CD4-positive, alpha-beta memory T cell (primary cell): ENCODE measurements at places on chromosomes 7 and 10.
A peak's percentile ranks its signal among the peaks of the same experiment; 100 is the strongest.

- DNase-seq: no peak
- H3K4me3 ChIP-seq: no peak overlapping the region
- no peaks in the 10 kb centered on the region for H3K36me3 ChIP-seq
- H3K27me3 ChIP-seq: no peaks in the 10 kb centered on the region
These were observed 31.5 kb downstream of the UNC5B start for GRCh38 chr10:71243756-71244395.

GRCh38 chr7:85573346-85573745, 386.5 kb upstream of the SEMA3D start:
- H3K4me1 ChIP-seq: no peaks in the 10 kb centered on the region
- H3K27me3 ChIP-seq: no peaks in the 10 kb centered on the region
- no peaks in the 10 kb centered on the region for H3K36me3 ChIP-seq
- H3K4me3 ChIP-seq: no peak overlapping the region
- no peak for DNase-seq
- H3K27ac ChIP-seq: no peak overlapping the region

DNA sequence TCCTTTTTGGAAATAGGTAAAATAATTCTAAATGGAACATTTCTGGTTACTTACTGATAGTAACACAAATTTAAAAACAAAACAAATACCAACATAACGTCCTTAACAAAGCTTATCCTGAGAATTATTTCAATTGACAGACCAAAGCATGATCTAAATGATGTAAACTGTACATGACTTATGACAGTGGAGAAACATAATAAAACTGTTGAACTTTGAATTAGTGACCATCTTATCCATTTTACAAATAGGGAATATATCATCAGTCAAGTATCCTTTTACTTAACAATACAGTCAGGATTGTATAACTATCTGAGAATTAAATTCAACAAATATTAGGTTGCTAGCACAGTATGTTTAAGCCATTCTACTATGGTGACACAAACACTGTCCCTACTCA, 2.4 kb downstream of the IPMK start:
- H3K27me3 ChIP-seq: no peaks in the 10 kb centered on the region
- H3K36me3 ChIP-seq: no peaks in the 10 kb centered on the region
- H3K27ac ChIP-seq: no peak overlapping the region
- H3K4me1 ChIP-seq: peaks cover 36% of the 10 kb centered on the region
- DNase-seq: no peak
- no peak overlapping the region for H3K4me3 ChIP-seq

GRCh38 chr7:65251851-65252620, 121.6 kb upstream of the ZNF92 start:
- H3K4me1 ChIP-seq: peaks cover 5% of the 10 kb centered on the region
- H3K36me3 ChIP-seq: no peaks in the 10 kb centered on the region
- no peaks in the 10 kb centered on the region for H3K27me3 ChIP-seq
- peak overlapping the region; percentile 57 for H3K4me3 ChIP-seq
- DNase-seq: peak; percentile 31
- peak overlapping the region; percentile 26 for H3K27ac ChIP-seq

GRCh38 chr10:74079936-74080590, 70.6 kb downstream of the AP3M1 start:
- no peak overlapping the region for H3K27ac ChIP-seq
- no peak overlapping the region for H3K4me3 ChIP-seq
- peaks cover 17% of the 10 kb centered on the region for H3K4me1 ChIP-seq
- DNase-seq: no peak
- H3K36me3 ChIP-seq: peaks cover 17% of the 10 kb centered on the region
- H3K27me3 ChIP-seq: no peaks in the 10 kb centered on the region

DNA sequence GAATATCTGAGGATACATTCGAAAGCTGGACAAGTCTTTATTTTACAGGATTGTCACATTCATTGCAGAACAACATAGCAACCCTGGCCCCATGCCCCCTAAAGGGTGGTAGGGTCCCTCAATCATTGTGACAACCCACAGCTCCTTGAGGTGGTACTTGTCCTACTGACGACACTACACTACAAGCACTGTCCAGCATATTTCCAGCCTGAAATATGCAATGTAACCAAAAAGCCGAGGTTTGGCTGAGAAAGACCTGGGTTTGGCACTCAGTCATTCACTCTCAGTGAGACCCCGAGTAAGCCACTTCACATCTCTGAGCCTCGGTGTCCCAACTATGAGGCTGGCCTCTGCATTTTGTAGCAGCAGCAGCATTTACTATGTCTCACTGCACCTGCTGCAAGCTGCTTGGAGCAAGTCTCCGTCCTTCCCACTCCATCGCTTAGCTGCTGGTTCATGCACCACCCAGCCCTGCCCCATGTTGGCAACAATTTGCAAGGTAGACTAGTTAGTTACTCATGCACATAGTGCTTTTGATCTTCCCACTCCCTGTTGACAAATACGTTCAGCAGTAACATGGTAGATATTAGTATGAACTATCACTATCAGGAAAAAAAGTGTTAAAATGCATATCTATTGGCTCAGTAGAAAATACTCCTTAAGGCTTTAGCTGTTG, 43.6 kb upstream of the TNPO3 start:
- no peaks in the 10 kb centered on the region for H3K36me3 ChIP-seq
- H3K4me1 ChIP-seq: peaks cover 13% of the 10 kb centered on the region
- DNase-seq: no peak
- H3K4me3 ChIP-seq: no peak overlapping the region

DNA sequence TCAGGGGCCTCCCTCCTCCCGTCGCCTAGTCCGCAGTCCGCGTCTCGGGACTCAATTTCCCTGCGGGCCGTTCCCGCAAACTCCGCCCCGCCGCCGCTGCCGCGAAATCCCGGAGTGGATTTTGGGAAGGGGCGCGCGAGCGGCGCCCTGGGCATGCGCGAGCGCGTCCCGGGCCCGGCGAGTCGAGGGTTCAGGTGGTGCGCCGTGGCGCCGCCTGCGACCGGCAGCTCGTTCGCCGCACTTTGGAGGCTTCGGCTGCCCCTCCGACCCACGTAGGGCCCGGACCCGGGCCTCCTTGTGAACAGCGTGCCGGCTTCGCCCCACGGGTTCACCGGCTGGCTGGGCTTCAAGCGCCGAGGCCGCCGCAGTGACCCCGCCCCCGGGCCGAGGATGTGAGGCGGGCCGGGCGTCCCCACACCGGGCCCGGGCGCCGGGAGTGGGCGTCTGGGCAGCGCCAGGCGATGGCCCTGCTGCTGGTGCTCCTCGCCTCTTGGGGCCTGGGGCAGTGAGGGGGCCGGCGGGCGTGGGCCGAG, at the start of gene PLEKHA8:
TSS of gene PLEKHA8 (plus strand) at position 197 of the 533 bp plus-strand sequence. CDS start 351 bp downstream, outside the sequence.
- H3K27ac ChIP-seq: peak within 1 kb of the TSS; percentile 63
- H3K4me3 ChIP-seq: peak within 1 kb of the TSS; percentile 87
- H3K4me1 ChIP-seq: peaks cover 45% of the 10 kb centered on the region
- no peaks in the 10 kb centered on the region for H3K27me3 ChIP-seq

DNA sequence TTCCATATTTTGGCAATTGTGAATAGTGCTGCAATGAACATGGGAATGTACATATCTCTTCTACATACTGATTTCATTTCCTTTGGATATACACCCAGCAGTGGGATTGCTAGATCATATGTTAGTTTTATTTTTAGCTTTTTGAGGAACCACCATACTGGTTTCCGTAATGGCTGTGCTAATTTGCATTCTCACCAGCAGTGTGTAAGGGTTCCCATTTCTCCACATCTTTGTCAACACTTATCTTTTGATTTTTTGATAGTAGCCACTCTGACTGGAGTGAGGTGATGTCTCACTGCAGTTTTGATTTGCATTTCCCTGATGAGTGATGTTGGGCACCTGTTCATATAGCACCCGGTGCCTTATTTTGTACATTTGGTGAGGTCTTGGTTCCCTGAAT, 519.6 kb downstream of the REEP3 start:
- no peak for DNase-seq
- no peak overlapping the region for H3K27ac ChIP-seq
- peaks cover 3% of the 10 kb centered on the region for H3K4me1 ChIP-seq
- no peaks in the 10 kb centered on the region for H3K36me3 ChIP-seq
- no peak overlapping the region for H3K4me3 ChIP-seq
- no peaks in the 10 kb centered on the region for H3K27me3 ChIP-seq

DNA sequence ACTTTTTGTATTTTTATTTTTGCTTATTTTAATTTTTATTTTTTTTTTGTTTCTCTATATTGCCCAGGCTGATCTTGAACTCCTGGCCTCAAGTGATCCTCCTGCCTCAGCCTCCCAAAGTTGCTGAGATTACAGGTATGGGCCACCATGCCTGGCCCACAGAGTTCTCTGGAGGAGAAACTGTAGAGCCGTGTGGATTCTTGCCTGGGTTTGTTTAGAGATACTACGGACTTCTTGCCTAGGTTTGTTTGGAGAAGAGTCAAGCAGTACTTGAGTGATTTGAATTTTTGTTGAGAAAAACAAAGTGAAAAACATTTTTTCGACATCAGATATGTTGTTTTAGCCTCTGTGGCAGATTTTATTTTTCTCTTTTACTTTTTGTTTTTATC, 99.0 kb downstream of the CAMK1D start:
- no peak for DNase-seq
- H3K4me1 ChIP-seq: peaks cover 14% of the 10 kb centered on the region
- H3K27me3 ChIP-seq: no peaks in the 10 kb centered on the region
- H3K27ac ChIP-seq: peak overlapping the region; percentile 60
- H3K36me3 ChIP-seq: no peaks in the 10 kb centered on the region
- H3K4me3 ChIP-seq: no peak overlapping the region

DNA sequence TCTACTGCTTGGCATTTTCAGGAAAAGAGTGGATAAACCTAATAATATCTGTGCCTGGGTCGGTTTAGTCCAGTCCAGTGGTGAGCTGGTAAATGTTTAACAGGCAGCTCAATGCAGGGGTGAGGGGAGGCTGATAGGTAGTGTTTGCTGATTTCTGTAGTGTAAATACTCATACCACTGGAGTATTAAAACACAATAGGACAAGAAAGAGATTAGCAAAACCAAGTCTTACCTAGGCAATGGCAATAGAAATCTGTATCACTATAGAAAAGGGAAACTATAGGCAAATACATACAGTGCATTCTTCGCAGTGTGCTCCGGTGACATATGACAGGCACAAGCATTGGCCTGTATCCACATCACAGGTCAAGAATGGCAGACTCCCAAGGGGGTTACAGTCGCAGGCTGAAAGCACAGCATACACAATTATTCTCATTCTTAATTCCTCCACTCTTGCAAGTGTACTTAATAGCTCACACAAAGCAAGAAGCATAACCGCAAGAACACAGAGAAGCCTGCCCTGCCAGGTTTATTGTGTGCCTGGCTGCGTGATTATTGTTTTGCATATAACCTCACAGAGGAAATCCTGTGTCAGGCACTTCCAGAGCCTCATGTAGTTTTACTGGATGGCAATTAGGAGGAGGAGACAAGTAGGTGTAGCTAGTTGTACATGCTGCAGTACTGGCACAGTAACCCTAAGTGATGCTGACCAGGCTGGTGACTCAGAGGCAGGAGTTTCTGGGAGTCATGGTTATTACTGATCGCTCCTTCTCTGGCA, 35.0 kb downstream of the LAMB4 start:
- no peaks in the 10 kb centered on the region for H3K27me3 ChIP-seq
- H3K4me1 ChIP-seq: no peaks in the 10 kb centered on the region
- no peak overlapping the region for H3K27ac ChIP-seq
- no peaks in the 10 kb centered on the region for H3K36me3 ChIP-seq
- no peak overlapping the region for H3K4me3 ChIP-seq
- no peak for DNase-seq

DNA sequence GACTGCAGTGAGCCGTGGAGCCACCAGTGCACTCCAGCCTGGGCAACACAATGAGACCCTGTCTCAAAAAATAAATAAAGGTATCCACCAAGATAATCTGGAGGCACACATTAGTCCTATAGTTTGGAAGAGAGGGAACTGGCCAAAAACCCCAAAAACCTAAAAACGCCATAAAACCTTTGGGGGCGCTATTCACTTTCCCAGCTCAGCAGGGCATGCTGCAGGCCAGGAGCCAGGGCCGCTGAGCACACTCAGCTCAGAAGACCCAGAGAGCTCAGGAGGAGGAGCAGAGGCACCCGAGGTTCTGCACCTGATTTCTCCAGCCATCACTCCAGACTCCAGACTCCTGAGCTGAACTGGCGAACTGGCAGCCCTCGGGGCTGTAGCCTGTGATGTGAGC, 167.2 kb upstream of the IMMP2L start:
- H3K4me1 ChIP-seq: no peaks in the 10 kb centered on the region
- no peak overlapping the region for H3K4me3 ChIP-seq
- no peaks in the 10 kb centered on the region for H3K36me3 ChIP-seq
- DNase-seq: no peak
- no peak overlapping the region for H3K27ac ChIP-seq

- no peak for DNase-seq
- no peaks in the 10 kb centered on the region for H3K36me3 ChIP-seq
- no peaks in the 10 kb centered on the region for H3K27me3 ChIP-seq
- H3K4me3 ChIP-seq: no peak overlapping the region
These were observed 159.3 kb downstream of the TNS3 start for GRCh38 chr7:47422611-47423010.

GRCh38 chr7:53306846-53307245, 271.4 kb downstream of the POM121L12 start:
- H3K4me1 ChIP-seq: no peaks in the 10 kb centered on the region
- H3K36me3 ChIP-seq: no peaks in the 10 kb centered on the region

DNA sequence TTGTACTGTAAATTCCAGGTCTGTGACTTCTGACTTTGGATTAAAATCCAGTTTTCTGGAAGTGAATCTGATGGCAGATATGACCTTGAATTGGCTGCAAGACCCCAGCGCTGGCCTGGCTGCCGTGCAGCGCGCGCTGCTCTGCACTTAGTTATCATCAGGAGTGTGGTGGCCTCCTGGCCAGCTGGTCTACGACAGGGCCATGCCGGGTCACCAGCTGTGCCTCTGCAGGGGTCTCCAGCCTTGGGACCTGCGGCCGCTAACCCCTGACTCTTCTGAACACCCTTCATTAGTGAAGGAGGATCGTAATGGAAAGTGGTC, 190.7 kb upstream of the SH2B2 start:
- no peak for DNase-seq
- no peak overlapping the region for H3K27ac ChIP-seq
- H3K4me3 ChIP-seq: no peak overlapping the region
- no peaks in the 10 kb centered on the region for H3K4me1 ChIP-seq

GRCh38 chr10:96288151-96288621, 16.0 kb upstream of the DNTT start:
- no peak overlapping the region for H3K4me3 ChIP-seq
- H3K36me3 ChIP-seq: no peaks in the 10 kb centered on the region
- H3K27ac ChIP-seq: no peak overlapping the region
- DNase-seq: no peak
- no peaks in the 10 kb centered on the region for H3K27me3 ChIP-seq

GRCh38 chr7:107359520-107360316, 110.1 kb upstream of the GPR22 start:
- peaks cover 17% of the 10 kb centered on the region for H3K36me3 ChIP-seq
- DNase-seq: no peak

GRCh38 chr7:105905910-105906568, 29.6 kb upstream of the ATXN7L1 start:
- H3K27ac ChIP-seq: no peak overlapping the region
- no peak overlapping the region for H3K4me3 ChIP-seq
- H3K36me3 ChIP-seq: no peaks in the 10 kb centered on the region

GRCh38 chr10:57222129-57222528, 861.1 kb upstream of the ZWINT start:
- H3K36me3 ChIP-seq: no peaks in the 10 kb centered on the region
- no peaks in the 10 kb centered on the region for H3K4me1 ChIP-seq
- DNase-seq: no peak

GRCh38 chr10:125578658-125579315, 104.2 kb downstream of the TEX36 start:
- no peak overlapping the region for H3K4me3 ChIP-seq
- no peak for DNase-seq
- H3K27ac ChIP-seq: no peak overlapping the region
- no peaks in the 10 kb centered on the region for H3K36me3 ChIP-seq
- H3K4me1 ChIP-seq: no peaks in the 10 kb centered on the region
- H3K27me3 ChIP-seq: no peaks in the 10 kb centered on the region

GRCh38 chr7:42763137-42763551, 148.7 kb downstream of the C7orf25 start:
- no peaks in the 10 kb centered on the region for H3K4me1 ChIP-seq
- no peaks in the 10 kb centered on the region for H3K36me3 ChIP-seq
- no peaks in the 10 kb centered on the region for H3K27me3 ChIP-seq
- DNase-seq: no peak
- H3K4me3 ChIP-seq: no peak overlapping the region
